ENCODE measurements at places on chromosomes 11 and 22.

GRCh38 chr22:50531962-50532674 is 2.3 kb upstream of the TYMP start:
- DNase-seq = peak; percentile 14

DNA sequence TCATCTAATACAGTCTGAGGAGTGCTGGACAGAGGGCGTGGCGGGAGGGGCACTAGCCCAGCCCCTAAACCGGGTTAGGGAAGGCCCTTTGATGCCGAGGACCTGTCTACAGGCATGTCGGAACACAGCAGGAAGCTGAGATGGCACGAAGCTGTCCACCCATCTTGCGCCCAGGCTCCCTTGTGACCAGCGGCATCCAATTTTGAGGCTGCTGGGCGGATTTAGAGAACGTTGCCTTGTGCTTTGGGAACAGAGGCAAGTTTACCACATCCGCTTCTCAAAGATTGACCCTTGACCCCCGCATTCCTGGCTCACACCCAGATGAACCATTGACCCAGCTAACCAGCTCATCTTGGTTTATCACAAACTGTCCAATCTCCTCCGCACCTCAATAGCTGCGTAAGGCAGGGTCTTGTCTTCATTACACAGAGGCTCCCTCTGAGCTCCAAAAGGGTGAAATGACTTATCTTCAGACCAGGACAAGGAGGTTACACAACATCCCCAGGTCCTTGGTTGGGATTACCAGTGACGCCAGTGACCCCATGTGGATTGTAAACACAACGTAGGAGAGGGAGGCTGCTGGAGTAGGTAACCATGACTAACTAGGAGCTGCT is 4.5 kb downstream of the FAM83F start:
- no peak for DNase-seq

DNA sequence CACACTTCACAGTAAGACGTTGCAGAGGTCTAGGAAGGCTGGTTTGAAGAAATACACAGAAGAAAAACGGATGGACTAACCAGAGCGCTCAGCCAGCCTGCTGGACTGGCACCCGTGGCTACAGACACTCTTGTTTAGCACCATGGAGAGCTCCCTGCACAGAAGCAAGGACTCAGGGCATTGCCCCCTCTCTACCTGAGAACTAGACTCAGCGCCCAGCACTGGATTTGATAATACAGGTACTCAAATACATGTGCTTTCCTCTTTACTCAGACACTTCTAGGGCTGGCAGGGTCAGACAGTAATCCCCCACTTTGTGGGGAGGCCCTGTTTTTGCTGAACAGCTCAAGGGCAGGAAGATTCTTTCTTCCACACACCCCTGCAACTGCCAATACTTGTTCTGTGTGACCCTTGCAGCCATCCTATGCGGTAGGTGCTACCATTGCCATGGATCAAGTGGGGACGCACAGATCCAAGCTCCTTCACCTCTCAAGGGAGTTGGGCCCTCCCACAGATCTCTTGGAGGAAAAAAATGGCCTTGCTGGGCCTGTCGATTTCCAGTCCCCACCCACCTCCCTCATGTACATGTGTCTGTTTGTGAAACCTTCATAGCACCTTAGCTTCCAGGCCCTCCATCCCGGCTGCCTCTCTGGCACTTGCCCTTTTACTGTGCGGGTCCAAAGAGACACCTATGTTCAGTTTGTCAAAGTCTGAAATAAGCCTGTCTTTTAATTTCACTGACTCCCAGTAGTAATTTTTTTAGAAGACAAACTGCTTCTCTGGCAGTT is 5.1 kb upstream of the P2RX6 start:
- DNase-seq = no peak

DNA sequence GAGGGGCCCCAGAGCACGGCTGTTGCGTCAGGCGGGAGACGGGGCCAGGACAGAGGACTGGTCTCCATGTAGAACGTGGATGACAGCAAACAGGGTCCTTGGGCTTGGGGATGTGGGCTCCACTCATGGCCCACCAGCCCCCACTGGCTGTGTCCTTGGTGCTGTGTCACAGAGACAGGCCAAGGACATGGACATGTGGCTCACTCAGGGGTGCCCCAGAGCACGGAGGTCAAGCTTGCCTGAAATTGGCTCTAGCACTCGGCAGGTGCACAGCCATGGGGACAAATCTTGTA is 14.4 kb downstream of the FADS2 start:
- DNase-seq = no peak

DNA sequence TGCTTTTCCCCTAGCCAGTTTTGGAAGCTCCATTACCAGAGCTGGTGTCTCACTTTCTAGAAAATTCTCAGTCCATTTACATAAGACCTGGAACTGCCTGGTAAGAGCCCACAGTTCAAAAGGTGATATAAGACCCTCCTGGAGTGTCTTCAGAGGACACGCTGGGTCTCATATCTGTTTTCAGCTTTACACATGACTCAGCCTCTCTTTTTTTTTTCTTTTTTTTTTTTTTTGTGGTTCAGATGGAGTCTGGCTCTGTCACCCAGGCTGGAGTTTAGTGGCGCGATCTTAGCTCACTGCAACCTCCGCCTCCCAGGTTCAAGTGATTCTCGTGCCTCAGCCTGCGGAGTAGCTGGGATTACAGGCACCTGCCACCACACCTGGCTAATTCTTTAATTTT is 30.7 kb downstream of the WEE1 start:
- DNase-seq = no peak

DNA sequence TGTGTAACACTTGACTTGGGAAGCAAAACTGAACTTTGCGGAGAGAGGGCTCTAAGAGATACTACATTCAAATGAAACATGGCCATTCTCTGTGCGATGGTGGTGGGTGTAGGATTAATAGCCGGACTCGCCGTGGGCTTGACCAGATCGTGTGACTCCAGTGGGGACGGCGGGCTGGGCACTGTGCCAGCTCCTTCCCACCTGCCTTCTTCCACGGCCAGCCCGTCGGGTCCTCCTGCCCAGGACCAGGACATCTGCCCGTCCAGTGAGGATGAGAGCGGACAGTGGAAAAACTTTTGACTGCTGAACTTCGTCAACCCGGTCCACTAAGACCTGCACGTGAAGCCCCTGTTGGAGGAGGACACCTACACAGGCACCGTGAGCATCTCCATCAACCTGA is 137.4 kb downstream of the OR4C45 start:
- no peak for DNase-seq

DNA sequence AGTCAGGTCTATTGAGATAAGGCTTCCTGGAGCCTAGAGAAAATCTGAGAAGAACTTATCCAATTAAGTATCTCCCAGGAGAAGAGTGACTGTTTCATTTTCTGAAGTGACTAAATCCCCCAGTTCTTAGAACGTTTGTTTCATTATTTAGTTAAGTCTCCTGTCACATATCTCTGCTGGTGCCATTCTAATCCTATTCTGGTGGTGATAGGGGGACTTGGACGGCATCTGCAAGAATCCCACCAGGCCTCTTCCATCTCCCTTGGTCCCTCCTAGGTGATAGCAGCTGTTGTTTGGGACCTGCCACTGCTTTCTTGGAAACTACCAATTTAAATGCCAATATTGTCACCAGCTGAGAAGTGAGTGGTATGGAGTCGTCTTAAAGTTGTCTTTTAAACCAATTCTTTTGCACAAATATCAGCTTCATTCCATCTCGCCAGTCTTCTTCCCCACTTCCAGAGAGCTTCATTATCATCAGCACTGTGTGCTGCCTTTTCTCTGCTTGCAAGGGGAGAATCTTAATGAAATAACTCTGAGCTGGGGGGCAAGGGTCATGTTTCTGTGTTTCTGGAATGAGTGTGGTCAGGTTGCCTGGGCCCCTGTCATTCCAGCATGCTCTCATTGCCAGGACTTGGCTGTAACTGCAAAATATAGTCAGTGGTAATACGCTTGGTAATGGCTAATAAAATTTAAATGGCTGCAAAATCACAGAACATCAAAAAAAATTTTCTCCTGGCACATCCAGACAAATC is 104.8 kb downstream of the LDLRAD3 start:
- no peak for DNase-seq
